ENCODE measurements at places on chromosomes 12 and 14.

DNA sequence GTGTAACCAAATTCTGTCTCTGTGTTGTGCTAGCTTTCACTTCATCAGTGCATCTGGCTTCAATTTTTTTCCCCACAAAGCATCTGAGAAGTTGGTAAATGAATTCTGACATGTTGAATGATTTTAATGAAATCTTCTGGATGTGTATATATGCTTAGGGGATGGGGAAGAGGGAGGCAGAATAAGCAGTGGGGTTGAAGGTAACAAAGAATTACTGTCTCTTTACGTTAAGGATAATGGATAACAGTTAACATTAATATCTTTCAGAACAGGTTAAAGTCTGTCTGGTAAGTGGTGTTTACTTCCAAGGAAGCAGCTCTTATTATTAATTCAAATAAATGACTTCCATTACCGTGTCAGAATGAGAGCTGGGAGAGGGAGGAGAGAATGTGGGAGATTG, 261.7 kb downstream of the ERC1 start:
- no peak for DNase-seq

DNA sequence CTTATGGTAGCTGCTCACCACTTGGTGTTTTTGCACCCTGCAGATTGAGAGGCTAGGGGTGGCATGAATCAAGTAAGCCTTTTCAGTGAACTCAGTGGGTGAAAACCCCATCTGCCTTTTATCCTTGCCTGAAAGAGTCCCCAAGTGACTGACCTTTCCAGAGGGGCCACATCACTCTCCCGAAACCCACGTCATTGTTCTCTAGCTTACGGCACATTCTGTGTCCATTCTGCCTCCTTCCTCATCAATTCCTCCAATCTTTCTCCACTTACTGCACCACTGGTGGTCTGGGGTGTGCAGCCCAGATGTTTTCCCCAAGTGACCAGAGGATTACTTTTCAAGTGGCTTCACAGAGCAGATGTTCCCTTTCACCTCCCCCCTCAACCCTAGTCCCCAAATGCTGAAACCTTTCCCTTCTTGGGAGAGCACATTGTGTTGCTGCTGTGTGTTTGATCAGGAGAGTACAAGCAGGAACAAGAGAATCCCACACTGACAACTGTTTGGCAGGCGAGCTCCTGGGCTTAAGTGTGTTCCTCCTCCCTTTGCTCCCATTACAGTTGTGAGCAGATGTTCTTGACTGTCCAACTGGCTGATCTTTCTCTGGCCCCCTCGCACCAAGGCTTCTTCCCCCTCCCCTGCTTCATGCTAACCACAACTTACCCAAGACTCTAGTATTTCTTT, 138.0 kb upstream of the IGF1 start:
- DNase-seq = no peak

GRCh38 chr12:23098110-23098509, 473.1 kb downstream of the ETNK1 start:
- DNase-seq = no peak

DNA sequence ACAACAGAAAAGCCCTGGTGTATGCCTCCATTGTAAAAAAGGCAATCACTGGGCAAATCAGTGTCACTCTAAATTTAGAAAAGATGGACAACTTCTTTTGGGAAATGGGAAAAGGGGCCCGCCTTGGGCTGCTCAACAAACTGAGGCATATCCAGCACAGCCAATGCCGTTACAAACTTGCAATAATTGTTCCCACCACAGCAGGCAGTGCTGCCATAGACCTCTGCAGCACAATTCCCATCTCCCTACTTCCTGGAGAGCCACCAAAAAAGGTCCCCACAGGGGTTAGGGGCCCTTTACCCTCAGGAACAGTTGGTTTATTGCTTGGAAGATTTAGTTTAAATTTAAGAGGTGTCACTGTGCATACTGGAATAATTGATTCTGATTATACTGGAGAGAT, 16.4 kb upstream of the OR8S1 start:
- no peak for DNase-seq

GRCh38 chr12:12744546-12745305, 27.6 kb downstream of the CDKN1B start:
- no peak for DNase-seq

DNA sequence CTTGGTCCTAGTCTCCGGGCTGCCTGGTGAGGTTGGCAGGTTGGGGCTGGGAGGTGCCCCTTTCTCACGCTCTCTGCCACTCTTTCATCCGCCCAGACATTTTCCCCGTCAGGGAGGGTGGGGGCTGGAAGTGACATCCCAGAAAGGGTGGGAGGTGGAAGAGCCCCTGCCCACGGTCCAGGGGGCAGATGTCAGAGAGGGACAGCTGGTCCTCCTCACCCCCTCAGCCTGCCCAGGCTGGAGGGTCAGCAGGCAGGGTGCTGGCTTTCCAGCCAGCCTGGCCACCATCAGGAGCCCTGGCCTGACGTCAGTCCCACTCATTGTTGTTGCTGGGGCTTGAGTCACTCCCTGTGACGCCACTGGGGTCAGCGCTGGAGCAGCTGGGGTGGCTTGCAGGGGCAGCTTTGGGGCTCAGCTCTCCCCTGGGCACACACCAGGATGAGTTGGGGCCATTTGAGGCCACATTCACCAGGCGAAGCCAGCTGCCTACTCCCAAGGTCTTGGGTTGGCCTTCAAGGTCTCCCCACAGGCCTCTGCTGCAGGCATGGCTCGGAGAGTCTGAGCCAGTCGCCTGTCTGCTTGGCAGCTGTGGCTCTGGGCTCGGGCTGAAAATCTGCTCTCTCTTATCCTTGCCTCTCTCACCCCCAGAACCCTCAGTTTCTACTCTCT, 5.7 kb upstream of the ATG101 start:
- no peak for DNase-seq

DNA sequence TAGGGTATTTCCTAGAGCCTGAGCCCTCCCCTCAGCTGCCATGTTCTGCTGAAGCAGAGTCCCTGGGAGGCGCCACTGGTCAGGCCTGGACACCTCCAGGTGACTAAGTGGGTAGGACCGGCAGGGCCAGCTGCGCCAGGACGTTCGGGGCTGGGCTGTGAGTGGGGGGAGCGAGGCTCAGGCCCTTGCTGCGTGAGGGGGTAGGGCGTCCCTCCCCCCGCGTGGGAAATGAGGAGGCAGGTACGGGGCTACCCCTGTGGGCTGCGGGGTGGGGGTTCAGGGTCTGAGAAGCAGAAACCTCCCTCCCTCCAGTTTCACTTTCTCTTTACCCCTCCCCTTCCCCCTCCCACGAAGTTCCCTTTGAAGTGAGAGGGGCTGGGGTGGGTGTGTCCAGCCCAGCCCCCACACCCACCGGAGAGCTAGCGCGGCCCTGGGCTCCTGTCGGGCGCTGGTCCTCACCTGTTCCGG, 22.1 kb upstream of the KIF26A start:
- DNase-seq = no peak

DNA sequence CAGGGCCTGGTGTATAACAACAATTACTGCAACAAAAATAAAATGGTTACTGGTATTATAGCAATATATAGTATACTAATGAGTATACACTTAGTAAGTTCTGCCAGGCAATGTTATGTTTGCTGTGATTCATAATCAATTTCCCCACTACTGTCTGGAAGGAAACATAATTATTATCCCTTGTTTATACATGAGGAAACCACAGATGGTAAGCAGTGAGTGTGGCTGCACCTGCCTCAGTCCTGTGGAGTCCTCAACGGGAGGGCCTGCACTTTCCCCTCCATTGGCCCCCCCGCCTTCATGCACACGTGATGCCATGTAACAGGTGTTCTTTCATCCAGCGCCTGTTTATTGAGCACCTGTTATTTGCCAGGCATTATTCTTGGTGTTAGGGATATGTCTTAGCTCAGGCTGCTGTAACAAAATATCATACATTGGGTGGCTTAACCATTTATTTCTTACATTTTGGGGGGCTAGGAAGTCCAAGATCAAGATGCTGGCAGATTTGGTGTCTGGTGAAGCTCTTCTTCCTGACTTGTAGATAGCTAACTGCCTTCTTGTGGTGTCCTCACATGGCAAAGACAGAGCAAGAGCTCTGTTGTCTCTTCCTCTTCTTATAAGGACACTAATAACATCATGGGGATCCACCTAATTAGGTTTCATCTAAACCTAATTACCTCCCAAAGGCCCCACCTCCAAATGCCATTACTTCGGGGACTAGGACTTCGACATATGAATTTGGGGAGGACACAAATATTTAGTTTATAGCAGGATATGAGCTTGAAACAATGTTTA, 59.5 kb upstream of the CHGA start:
- no peak for DNase-seq

DNA sequence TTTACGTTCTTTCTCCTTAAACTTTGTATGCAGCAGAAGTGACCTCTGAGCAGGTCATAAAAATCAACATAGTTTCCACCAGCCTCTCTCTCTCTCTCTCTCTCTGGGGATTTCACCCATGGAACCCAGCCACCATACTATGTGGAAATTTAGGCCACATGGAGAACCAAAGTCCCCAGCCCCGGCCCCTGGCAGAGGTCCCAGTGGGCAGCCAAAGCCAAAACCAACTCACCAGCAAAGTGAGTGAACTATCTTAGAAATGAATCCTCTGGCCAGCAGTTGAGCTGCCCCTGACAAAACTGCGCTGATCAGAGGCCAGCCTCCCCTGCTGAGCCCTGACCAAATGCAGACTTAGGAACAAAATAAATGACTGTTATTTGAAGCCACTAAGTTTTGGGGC, 9.2 kb downstream of the DUSP6 start:
- DNase-seq = no peak

- no peak for DNase-seq
Observed at GRCh38 chr14:95547626-95548327, 12.9 kb downstream of the GLRX5 start.

- no peak for DNase-seq
Observed at GRCh38 chr12:16352481-16352880, 5.0 kb downstream of the MGST1 start.

DNA sequence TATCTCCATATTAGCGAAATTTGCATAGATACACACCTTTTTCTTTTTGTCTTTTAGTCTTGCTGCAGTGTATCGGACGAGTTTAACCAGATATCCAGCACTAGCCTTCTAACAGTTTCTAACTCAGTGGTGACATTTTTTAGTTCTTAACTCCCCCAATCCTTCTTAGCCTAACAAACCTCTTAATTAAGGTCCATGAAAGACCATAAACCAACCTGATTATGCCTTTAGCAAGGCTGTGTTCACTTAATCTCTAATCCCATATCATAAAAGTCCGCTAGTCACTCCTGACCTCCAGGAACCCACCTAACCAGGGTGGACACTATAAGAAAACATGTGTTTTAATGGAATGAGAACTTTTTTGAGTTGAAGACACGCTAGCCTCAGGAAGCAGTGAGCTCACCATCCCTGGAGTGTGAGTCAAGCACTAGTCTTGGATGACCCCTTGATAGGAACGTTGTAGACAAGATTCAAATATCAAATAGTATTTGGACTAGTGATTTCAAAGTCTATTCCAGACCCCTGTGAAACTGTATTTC, 9.5 kb downstream of the CDKN1B start:
- peak; percentile 39 for DNase-seq

- peak; percentile 82 for DNase-seq
Observed at GRCh38 chr14:51780006-51780692, 80.3 kb upstream of the GNG2 start.

- no peak for DNase-seq
Observed at GRCh38 chr14:53969326-53969725, 12.7 kb upstream of the BMP4 start.

DNA sequence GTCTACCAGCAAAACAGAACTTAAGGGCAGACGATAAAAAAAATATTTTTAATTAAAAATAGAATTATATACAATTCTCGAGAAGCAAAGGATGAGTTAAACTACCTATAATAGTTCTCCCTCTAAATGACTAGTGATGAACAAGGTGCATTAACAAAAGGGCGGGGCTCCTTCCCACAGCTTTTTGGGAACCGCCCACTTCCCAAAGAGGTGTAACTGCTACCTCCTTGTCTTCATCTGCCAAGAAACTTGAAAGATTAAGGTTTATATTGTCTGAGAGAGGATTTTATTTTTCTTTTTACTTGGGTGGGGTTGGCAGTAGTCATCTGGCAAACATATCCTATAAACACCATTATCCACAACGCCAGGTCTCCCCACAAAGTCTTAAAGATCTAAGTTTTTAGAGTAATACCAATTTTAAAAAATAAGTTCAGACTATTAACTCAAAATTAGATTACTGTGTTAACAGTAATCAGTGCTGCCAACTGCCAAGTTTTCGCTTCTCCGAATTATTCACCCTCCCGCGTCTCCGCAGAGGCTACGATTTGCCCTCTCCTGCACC, 938 bp downstream of the RALGAPA1 start:
- peak; percentile 16 for DNase-seq
